ENCODE measurements at places on chromosomes 7 and 10.

- no peak for DNase-seq
These were observed 114.2 kb downstream of the RNF133 start for GRCh38 chr7:122584676-122585251.

- DNase-seq: no peak
These were observed 151.3 kb downstream of the HGF start for GRCh38 chr7:81618396-81619014.

GRCh38 chr7:22213081-22213480, 143.9 kb downstream of the RAPGEF5 start:
- DNase-seq: no peak

GRCh38 chr7:155999631-156000489, 187.6 kb upstream of the SHH start:
- no peak for DNase-seq

DNA sequence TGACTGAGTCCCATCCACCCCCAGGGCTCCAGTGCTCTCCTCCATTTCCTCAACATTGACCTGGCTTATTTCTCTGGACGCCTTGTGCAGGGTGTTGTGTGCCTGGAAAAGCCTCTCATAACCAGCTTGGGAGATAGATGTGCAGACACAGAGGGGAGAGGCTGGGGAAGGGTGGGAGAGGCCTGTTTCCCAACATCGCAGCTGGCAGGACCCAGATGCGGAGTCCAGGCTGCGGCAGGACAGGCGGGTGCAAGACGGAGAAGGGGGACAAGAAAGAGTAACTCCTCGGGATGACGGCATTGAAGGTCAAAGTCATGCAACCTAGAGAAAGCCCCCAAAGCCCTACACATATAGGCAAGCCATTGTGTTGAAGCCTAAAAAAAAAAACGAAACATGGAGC, 54.1 kb upstream of the ANTXRL start:
- no peak for DNase-seq

- no peak for DNase-seq
These were observed 47.0 kb upstream of the CDK1 start for GRCh38 chr10:60731134-60731885.

GRCh38 chr7:19026888-19027287, 90.5 kb downstream of the TWIST1 start:
- DNase-seq: no peak

GRCh38 chr7:102264367-102264891, 22.2 kb upstream of the SH2B2 start:
- DNase-seq: no peak

DNA sequence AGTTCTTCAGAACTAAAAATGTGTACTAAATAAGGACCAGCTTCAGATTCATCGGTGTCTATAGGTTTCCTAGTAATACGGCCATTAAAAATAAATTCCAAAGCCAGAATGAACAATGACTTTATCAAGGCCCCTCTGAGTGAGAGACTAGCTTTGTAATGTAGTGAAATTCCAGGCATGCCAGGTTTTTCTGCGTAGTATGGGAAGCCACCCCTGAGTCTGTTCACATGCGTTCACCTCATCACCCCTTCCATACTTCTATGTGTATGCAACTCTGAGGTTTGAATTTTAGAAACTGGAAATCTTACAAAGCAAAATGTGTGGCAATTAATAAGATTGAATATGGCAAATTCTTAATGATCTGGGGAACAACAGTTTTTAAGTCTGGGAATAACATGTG, 24.5 kb downstream of the RNF32 start:
- DNase-seq: no peak

DNA sequence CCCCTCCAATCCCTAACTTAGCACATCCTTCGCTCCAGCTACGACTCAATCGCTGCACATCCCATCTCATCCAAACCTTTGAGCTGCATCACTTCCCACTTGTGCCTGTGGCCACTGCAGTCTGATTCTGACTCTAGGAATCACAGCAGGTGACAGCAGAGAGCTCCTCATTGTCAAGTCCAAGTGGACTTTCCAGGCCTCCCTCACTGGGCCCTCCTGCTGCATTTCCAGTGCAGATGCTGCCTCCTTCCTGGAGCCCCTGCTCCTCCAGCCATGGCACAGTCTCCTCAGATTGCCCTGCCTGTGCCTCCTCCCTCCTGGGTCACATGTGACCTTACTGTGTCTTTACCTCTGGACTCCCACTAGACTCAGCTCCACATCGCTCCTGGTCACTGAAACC, 157.3 kb downstream of the USP6NL start:
- DNase-seq: no peak

DNA sequence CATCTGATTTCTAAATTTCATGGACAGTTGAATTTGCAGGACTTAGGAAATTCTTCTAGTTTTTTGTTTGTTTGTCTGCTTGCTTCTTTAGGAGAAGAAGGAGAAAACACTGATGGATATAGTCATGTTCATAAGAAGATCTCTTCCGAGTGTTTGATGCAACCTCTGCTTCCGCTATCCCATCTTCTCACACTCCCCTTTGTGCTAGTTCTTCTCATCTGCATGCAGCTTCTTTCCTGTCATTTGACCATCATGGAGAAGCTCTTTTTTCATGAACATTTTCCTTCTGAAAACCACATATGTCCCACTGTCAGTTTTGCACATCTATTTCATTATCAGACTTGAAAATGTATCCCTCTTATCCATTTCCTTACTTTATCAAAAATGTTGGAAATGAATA, 346.9 kb upstream of the PRKCQ start:
- DNase-seq: no peak

- no peak for DNase-seq
These were observed 52.8 kb downstream of the ESYT2 start for GRCh38 chr7:158776474-158776873.

DNA sequence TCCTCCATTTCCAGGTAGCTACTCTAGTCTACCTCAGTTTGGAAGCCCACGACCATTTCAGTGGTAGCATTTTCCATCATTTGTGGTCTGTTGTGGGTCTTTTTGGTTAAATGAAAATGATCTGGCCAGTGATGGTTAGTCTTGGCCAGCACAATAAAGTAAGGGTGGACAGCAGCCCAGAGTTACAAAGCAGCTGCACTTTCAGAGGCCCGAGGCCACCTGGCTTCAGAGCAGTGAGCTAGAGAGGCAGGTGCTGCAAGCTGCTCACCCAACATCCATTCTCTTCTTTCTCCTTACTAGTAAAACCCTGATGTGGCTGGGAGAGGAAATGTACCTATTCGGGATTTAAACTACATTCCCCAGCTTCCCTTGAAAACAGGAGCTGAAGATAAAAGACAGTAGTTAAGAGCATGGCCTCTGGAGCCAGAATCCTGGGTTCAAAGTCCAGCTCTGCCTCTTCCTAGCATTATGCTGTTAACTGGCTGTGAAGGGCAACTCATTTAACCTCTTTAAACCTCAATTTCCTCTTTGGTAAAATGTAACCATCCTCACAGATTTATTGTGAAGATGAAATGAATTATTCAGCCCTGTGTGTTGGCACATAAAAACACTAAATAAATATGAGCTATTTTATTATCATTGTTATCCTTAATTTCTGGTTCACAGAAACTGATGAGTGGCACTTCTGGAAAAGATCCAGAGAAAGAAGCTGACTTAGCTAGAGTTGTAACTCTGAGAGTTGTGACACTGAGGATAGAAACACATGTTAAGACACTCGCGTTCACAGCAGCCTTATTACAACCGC, 517.4 kb downstream of the PARD3 start:
- DNase-seq: peak; percentile 6

GRCh38 chr7:73869011-73869798, 8.2 kb downstream of the TMEM270 start:
- DNase-seq: no peak

DNA sequence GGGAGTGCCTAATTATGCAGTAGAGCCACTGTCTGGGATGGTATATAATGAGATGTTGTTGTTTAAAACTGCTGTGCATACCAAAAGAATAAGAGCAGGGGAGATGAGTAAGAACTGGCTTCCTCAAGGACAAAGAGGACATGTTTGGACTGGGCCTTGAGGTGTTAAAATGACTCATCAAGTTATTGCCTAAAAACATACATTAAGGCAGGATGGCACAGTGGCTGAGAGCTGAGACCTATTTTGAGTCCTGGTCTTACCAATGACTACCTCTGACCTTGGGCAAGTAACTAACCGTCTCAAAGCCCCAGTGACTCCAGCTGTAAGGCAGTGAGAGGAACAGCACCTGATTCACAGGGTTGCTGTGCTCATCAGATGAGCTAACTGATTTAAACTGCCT, 71.1 kb downstream of the CFAP58 start:
- no peak for DNase-seq

DNA sequence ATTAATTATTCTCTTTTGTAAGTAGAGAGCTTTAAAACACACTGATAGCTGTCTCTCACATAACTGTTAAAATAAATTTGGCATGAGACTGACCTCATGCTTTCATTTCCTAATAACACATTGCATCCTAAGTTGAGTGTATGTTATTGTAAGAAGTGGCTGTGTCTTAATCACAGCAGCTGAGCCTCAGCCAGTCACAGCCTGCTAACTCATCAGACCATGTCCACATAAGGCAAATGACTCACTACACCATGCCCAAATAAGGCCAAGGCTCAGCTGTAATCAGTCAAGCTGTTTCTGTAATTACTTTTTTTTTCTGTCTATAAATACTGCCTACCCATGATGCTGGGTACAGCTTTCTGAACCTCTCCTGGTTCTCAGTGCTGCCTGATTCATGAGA, 860.9 kb downstream of the XPNPEP1 start:
- no peak for DNase-seq

DNA sequence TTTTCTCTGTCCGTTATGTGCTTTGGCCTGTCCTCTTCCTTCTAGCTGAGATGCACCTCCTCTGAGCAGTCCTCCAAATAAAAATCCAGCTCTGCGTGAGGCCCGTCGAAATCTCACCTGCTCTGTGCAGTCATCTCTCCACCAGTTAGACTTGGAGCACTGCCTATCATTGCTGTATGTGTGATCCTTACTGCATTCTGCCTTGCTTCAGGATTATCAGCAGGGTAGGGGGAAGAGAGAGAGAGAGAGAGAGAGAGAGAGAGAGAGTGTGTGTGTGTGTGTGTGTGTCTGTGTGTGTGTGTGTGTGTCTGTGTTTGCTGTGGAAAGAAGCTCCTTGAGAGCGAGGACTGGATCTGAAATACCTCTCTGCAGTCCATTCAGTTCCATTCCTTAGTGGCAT, 129.4 kb downstream of the CCNY start:
- no peak for DNase-seq

DNA sequence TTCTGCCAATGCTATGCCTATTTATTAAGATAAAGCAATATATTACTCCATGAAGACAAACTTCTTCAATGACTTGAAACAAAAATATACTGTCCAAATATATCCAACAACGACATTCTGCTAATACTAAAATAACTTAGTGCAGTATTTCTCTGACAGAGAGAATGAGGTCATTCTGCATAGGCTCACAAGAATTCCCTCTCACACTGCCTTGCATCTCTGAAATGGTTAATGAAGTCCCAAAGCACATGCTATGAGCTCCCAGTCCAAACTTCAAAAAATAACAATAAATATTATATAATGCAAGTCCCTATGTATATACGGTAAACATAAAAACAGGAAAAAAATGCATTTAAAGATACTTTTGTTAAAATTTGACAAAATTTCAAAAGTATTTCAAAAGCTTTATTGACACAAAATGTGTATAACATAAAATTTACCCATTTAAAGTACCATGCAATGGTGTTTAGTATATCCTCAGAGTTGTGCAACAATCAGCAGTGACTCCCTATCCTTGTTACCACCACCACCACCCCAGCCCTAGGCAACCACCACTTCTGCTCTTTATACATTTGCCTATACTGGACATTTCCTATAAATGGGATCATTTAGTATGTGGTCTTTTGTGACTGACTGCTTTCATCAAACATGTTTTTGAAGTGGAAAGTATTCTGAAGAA, 27.6 kb downstream of the CHCHD3 start:
- no peak for DNase-seq

GRCh38 chr7:30923774-30924413, 12.2 kb downstream of the AQP1 start:
- no peak for DNase-seq

DNA sequence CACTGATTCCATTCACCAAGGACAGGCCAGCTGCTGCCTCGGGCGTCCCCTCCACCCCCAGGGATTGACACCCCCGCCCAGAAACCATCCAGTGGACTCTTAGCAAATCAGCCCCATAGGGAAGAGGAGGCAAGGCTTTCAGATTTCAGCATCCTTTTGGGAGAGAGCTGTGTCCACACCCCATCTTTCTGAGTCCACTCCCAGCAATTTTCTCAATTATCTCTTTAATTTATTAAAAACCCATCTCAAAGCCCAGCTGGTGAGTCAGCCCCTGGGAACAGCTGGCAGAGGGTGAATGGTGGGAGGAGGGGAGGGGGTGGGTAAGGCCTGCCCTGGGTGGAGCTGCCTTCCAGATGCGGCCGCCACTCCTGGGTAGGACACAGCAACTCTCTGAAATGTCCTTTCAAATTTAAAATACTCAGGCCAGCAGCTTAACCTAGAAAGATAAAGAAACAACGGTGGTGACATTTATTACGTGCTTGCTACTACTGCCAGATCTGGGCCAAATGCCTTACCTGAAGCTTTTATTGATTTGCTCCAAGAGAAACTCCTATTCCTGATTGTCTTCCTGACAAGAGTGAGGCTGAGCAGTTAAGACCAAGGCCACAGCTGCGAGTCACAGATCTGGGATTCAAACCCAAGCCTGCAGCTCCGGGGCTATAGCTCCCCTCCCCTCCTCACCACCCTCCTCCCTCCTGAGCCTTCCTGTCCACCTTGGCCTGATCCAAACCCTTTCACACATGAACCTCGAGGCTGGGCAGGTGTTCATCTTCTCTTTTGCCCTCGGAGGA, 120.4 kb downstream of the RGS10 start:
- no peak for DNase-seq

DNA sequence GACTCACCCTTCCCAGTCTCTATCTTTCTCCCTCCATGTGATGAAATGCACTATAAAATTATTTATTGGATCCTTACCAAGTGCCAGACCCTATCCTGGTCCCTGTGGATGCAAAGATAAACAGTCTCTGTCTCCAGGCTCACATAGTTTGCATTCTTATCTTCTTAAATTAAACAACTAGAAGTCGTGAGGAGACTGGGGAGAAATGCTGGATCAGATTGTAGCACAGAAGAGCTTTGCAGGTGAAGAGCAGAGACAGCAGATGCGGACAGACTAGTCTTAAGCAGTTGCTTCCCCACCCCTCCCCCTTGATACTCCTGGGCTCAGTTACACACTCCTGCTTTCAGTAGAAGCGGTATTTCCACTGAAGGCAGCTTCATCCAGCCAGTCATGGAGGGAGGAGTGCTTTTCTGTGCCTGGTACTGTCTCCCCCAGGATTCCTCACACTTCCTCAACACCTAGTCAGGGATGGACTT, 20.8 kb upstream of the CDK1 start:
- no peak for DNase-seq

All from NCI-H1417 (cell line).